ENCODE measurements at places on chromosomes 13 and 19.

GRCh38 chr13:44651724-44652123, 75.6 kb upstream of the TSC22D1 start:
- no peak for DNase-seq

DNA sequence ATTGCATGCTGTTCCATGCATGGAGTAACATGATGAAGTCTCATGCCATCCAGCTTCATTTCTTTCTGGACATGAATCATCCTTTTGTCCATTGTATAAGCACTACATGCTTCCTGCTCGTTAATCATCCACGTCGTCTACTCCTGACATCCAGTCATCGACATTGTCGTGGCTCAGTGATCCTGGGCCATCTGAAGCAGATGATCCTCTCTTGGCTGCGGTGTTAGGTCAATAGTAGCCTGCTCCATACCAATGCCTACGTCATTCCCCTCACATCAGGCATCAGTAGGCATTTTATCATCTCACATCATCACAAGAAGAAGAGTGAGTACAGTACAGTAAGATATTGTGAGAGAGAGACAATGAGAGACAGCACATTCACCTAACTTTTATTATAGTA, 7.9 kb upstream of the MYO16 start:
- DNase-seq, result no peak

- no peak for DNase-seq
Observed at GRCh38 chr19:4414800-4415321, 12.4 kb downstream of the CHAF1A start.

- no peak for DNase-seq
Observed at GRCh38 chr13:20219577-20219976, 12.5 kb downstream of the GJB6 start.

DNA sequence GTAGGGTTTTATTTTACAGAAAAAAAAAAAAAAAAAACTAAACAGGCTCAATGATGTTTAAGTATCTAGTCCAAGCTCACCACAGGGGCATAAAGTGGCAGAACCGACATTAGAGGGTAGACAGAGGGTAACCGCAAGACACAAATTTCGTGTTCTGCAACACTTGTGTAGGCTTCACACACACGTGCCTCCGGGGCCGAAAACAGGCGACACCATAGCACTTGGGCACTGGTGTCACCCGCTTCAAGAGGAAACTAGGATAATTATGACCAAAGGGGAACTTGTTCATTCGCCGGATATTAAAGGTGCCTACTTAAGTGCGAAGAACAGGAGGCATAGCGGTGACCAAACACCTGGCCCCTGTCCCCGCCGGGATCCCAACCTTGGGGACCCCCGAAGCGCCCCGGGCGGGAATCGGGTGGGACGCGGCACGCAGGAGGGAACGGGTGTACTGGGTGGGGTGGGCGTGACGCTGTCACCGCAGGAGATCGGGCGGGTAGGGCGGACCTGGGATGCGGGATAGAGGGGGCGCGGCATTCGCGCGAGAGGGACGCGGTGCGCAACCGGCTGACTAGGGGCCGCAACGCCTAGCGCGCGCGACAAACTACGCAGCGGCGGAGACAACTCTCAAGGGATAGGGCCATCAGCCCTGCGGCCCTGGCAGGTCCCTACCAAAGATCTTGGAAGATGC, 558 bp downstream of the MZT1 start:
- DNase-seq, result peak; percentile 75

DNA sequence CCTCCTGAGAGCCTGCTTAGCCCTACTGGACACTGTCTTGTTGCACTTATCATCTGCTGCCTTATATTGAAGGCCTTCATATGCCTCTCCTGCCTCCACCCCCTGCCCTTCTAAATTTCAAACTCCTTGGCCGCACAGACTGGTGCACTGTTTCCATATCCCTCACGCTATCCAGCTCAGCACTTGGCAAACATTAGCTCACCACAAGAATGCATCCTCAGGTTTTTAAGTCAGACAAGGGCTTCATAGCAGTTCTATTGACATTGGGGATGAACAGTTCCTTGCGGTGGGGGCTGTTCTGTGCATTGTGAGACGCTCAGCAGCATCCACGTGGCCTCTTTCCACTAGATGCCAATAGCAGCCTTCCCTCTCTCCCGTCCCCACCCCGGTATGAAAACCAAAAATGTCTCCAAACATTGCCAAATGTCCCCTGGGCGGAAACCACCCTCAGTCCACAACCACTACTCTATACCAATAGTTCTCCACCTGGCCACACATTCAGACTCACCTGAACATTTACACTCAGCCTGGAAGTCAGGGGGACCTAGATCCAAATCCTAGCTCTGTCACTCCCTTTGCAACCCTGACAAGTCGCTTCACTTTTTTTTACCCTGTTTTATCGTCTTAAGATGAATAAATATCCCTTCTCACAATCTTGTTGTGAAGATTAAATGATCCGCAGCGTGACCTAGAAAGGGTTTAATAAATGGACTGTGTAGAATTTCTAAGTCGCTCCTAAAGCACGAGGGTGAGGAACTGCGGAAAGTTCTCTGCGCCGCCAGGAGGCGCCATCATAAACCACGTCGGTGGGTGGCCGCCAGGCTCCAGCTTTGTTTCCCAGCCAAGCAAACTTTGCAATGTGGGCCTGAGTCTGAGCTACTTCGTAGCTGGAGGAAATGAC, 3.6 kb upstream of the CEACAM3 start:
- peak; percentile 84 for DNase-seq

- no peak for DNase-seq
Observed at GRCh38 chr13:110773480-110773879, 60.0 kb downstream of the ING1 start.

DNA sequence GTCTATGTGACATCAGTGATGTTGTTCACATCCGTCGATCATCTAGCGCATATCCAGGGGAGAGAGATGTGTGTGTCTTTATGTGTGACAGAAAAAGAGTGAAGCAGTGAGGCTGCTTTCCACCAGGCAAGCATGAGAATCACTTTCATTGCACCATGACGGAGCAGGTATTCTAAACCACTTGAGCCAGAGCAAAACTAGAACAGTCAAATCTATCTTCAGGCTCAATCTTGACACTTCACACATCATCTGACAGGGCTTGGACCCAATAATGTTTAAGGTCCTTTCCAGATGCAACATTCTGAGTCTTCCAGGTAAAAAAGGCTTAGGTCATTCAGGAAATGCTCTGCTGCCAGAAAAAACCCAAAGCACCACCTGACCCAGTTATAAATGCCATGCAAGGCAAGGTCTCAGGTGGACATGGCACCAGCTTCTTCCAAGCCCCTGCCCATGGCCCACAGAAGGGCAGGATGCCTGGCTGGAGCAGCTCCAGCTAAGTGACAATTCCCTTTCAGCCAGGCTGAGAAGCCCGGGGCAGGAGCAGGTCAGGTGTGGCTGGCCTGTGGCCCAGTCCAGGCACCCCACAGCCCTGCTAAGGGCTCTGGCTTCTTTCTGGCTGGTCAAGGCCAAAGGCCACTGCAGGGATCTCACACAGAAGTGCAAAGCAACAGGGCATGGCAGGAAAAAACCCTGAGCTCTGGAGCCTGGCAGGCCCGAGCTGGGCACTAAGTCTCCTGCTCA, 5.0 kb downstream of the ELAVL1 start:
- no peak for DNase-seq

DNA sequence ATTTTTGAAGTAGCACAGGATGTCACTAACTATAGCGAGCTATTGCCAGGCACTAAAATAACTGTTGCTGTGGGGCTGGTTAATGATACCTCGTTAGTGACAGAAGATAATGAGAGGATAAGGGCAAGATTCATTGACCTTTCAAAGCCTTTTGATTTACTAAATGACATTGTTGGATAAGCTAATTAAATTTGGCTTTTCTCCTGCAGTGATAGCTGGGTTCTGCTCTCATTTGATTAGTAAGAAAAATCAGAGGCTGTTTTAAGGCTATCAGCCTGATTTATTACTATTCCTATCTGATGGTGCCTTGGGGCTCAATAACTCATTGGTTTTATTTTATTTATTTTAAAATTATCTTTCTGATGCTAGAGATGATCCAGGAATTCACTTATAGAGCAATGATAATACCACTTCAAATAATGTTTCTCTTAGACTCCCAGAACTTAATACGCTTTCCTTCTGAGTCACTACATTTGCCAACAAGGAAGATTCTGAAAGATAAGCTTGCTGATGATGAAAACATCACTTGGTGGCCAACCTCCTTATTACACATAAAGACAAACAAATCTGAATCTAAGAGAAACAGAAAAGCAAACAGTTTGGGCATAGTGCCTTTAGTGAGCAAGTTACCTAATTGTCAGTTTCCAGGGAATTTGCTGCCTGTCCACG, 501.3 kb upstream of the ARGLU1 start:
- DNase-seq, result no peak

DNA sequence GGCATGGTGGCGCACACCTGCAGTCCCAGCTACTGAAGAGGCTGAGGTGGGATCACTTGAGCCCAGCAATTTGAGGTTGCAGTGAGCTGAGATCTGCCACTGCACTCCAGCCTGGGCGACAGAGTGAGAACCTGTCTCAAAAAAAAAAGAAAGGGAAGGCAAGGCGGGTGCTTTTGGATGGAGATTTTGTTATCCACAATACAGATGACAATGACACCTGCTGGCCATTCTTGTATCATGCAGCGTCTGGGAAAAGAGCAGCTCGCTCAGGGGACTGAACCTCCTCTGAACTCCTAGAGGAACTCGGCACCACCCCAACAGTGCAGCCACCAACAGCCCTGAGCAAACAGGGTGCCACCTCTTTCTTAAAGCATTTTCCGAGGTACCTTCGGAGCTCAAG, 22.8 kb downstream of the HAUS8 start:
- DNase-seq, result peak; percentile 88

GRCh38 chr13:50353651-50354415, 338.6 kb downstream of the KCNRG start:
- no peak for DNase-seq

DNA sequence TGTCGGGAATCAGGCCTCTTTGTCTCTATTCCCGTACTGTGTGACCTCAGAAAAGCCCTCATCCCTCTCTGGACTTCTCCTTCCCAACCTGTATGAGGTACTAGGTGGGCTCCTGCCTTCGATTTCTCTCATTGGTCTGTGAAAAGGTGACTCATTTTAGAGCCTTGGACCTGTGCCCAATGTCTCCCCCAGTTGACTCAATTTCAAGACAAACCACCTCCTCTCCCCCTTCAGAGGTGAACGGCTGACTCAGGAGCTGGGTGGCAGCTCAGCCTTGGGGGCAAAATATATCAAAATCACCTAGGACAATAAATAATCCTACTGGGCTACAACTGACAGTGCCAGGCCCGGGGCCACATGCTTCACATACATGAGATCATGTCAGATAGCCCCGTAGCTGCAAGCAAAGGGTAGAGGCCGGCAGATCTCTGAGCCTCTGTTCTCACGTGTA, 630 bp downstream of the COQ8B start:
- no peak for DNase-seq

DNA sequence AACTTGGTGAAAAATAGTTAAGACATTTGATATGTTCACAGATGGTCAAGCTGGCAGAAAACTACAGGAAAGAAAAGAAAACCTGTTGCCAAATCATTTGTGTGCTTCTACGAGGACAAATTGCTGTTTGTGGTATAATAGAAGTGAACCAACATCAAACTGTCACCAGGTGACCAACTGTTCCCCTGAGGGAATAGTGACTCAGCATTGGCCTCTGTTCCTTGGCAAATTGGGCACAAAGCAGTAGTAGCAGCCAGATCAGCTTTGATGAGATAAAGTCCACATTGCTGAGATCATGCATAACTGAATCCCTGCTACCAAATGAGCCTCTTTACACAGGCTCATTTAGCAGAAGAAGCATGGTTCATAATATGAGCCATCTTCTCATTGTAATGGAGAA, 103.5 kb downstream of the POSTN start:
- DNase-seq, result no peak

DNA sequence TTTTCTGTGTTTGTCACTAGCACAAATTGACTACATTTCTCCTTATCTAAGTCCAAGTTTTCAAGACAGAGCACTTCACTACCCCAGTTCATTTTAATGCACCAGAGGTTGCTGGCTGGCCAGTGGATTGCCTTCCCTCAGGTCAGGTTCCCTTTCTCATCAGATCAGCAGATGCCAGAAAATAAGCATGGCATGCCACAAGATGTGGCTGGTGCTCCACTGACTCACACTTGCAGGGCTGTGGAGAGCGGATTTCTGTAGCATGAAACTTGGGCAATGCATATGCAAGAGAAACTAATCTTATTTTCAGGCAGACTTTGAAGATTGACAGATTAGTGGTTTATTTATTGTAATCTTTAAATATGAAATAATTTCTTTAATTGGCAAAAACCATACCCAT, 79.5 kb downstream of the RUBCNL start:
- DNase-seq, result no peak

DNA sequence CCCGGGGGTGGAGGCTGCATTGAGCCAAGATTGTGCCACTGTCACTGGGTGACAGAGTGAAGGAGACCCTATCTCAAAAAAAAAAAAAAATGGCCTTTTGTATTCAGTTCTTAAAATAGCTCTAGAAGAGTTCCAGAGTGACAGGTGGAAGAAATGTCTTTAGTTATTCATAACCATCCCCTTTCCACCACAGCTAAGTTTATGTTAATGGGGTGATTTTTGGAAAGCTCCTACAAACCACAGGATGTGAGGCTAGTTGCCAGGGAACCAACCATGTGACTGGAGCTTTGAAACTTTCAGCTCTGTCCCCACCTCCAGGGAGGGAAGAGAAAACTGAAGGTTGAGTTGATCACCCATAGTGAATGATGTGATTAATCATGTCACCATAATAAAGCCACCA, 6.9 kb downstream of the ZNF490 start:
- no peak for DNase-seq

- DNase-seq, result peak; percentile 67
Observed at GRCh38 chr13:49240017-49240416, 7.7 kb upstream of the CDADC1 start.

DNA sequence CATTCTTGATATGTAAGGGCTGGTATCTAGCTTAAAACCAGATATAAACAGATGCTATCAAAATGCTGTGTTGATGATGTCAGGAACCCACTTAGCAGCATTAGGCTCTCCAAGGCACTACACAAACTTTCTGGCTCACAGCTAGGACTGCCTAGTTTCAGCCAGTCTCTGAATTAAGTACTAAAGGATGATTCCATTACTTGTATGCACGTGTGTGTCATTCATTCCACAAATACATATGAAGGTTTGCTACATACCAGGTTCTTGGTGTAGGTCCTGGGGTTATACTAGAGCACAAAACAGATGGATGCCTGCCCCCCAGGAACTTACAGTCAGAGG, 151.5 kb downstream of the RGCC start:
- no peak for DNase-seq

DNA sequence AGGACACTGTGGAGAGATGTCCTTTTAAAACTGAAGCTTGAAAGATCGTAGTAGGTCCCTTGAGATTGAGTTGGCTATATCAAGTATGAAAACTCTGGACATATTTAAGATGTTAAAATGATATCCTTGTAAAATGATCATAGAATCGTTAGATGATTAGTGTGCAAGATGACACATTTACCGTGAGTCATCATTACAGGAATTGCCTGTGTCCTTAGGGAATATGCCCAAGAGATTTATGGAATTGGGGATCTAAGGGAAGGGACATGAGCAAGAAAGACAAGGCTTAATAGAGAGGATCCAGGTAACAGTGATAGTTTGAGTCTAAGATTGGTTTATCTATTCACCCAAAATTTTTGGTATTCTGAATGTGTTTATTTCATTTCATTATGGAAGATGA, 233.7 kb downstream of the GPC5 start:
- DNase-seq, result no peak

- DNase-seq, result no peak
Observed at GRCh38 chr19:10418235-10418484, 2.2 kb upstream of the PDE4A start.

- no peak for DNase-seq
Observed at GRCh38 chr19:17049711-17050280, 23.2 kb upstream of the CPAMD8 start.
